ENCODE measurements at places on chromosomes 6 and 20.

DNA sequence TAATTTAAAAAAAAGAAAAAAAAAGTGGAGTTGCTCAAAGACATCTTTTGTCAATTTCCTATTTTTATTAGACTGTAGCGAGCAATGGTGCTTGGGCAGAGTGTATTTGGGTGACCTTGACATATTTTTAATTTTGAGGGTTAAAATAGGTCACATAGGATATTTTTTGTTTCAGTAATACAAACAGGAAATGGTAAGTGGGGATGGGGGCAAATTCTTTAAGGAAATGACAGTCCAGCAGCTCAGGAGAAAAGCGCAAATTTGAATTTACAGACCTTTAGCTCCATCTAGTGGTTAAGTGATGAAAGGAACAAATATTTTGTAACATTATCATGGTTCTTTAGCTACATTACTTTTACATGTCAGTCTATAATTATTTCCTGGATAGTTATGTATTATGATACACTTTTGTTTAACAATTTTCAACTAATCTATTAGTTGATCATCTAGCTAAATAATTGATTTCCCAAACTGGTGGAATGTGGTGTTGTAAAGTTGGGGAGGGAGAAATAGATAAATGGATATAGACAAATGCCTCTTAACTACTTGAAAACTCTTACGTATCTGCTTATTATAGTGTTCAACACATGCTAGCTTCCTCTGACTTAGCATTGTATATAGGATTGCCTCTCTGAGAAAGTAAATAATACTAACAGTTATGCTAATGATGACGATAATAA is 10.0 kb downstream of the CITED2 start:
- DNase-seq, result peak; percentile 45

DNA sequence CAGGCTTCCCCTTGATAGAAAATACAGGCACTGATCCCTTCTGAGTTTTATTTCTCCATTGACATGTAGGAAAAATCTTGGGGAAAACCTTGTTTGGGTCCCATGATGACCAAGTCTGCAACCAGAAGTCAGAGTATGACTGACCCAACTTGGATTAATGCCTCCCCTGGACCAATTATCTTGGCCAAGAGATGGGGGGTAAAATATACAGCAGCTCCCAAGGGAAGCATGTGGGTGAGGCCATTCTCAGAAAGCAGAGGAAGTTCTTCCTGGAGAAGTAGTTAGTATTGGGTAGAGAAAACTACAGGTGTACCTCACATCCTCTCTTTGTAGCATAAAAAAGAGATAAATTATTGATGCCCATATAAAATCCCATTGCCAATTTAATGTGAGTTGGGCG is 285.2 kb upstream of the PLCB4 start:
- DNase-seq, result no peak

DNA sequence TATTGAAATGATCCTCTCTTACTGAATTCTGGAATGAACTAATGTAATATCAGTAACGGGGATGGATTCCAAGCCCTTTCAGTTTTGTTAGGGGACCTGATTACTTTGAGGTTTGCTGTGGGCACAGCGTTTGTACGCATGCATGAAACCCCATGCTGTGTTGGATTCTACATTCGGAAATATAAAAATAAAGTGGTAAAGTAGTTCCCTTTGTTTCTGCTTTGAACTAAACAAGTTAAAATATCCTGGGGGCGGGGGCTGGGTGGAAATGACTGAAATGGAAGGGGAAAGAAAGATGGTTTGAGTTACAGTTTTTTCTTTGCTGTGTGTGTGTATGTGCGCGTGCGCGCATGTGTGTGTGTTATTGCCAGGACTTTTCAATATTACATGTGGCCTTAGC is 196.5 kb upstream of the OPRM1 start:
- no peak for DNase-seq

- no peak for DNase-seq
Observed at GRCh38 chr6:38168699-38169098, 349.2 kb downstream of the ZFAND3 start.

Measured in Caki2 (cell line).